ENCODE measurements at places on chromosomes 6 and 20.

GRCh38 chr6:5333658-5334057 lies 72.3 kb downstream of the FARS2 start:
- no peak for DNase-seq

DNA sequence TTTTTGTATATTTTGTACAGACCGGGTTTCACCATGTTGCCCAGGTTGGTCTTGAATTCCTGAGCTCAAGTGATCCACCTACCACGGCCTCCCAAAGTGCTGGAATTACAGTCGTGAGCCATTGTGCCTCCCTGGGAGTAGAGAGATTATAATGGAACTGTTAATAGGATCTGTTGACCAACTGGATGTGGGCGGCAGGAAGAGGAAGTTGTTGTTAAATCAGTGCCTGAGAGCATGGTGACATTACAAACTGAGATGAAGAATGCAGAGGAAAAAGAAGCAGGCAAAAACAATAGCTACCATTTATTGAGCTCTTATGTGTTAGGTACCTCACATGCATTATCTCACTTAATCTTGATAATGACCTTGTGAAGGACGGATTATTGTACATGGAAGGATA lies 9.2 kb upstream of the L3MBTL3 start:
- no peak for DNase-seq

- DNase-seq = peak; percentile 33
Measured at GRCh38 chr6:46419576-46420002, 71.7 kb downstream of the RCAN2 start.

DNA sequence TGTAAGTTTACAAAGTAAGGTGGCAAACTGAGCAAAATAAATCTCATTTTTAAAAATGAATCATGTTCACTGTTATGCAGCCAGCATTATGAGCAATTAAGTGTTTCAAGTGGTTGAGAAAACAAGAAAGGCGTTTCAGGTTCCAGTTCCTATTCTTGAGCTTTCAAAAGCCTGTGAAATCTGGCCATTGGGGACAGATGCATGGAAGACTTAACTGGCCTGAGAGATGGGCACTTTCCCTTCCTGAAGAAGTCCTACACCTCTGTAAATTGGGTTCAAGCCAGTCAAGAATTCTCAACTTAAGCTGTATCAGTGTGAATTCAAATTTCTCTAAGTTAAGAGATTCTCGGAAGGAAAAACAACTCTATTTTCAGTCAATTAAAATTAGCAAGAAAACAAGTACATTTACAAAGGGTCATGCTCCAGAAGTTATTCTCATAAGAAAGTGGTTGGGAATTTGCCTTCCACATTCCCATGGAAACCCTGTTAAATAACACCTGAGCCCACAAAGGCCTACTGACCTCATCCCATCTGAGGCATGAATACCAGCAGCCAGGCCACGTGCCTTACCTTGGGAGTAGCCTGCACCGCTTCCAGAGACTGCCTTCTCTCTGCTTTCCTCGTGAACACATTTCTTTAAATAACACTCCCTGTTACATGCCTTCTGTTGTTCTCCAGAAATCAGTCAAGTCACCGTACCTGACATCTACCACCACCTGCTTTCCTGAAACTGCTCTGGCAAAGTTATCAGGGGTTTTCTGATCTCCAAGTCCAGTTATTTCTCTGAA lies 19.4 kb downstream of the MAP3K5 start:
- DNase-seq = no peak

GRCh38 chr6:39930540-39930939 lies 3.7 kb downstream of the MOCS1 start:
- no peak for DNase-seq
